OCI-LY7 (cell line): ENCODE measurements at places on chromosomes 5 and 9.

GRCh38 chr9:120935383-120935857 is 8.8 kb upstream of the TRAF1 start:
- peak; percentile 44 for DNase-seq

DNA sequence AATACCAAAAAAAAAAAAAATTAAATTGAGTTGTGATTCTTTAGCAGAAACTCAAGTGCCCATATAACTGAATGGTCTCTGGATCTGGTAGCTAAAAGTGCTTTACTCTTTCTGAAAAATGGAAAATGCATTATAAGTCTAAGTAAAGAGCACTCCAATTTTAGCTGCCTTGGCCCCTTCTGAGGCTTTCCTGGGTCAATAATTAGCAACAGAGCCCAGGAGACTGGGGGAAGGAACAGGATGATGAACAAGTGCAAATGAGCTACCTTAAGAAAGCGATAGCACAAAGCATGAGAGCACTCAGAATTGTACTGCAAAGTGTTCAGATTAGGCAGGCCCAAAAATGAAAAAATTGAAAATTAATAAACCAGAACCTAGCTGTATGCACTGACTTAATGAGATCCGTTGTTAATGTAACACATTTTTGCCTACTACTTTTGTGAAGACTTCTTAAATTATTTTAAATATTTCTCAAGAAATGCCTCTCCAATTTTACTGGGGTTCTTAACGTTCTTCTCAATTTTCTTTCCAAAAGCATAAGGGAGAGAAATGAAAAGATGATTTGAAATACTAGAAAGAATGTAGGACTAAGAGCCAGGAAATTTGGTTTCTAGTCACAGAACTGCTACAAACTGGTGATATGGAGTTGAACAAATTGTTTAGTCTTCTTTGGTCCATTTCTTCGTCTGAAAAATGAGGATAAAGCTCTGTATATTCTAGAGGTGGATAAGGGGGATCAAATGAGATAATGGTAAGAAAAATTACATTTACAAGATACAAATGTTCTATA is 566.1 kb downstream of the PDE4D start:
- no peak for DNase-seq

GRCh38 chr9:95857896-95858295 is 17.6 kb upstream of the ERCC6L2 start:
- peak; percentile 30 for DNase-seq

DNA sequence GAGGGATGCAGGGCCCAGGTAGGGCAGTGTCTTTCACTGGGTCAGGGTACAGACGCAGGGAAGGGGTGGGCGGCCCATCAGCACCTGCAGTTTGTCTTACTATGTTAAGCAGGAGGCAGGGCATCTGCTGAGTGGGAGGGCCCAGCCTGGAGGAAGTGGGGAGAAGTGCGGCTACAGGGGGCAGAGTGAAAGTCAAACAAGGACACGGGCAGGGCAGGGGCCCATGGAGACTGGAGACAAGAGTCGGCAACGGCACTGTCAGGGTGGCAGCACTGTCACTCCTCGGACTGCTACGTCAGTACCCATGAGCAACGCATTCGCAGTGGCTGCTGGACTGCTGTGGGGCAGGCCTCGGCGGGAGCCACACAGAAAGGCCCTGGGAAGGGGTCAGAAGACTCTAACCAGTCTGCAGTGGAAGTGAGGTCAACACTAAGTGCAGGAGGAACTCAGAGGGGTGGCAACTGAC is 19.7 kb downstream of the CAMSAP1 start:
- peak; percentile 67 for DNase-seq

GRCh38 chr5:11642438-11642837 is 261.8 kb downstream of the CTNND2 start:
- no peak for DNase-seq

DNA sequence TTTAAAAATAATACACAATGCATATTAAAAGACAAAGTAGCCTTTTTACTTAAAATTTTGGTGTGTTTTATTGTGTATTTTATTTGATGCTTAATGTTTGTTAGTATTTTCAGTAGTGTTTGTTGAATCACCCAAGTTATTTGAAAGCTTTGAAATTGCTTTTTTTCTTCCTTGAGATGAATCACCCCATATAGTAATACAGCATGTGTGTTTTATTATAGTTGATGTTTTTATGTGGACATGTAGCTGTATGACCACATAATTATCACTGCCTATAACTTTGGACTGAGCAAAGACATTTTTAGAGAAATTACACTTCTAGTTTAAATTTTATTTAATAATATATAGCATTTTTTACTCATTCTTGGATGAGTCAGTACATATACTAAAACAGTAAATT is 18.0 kb downstream of the FAM174A start:
- DNase-seq: no peak

GRCh38 chr5:42950456-42951292 is 89.4 kb downstream of the ANXA2R start:
- peak; percentile 36 for DNase-seq

DNA sequence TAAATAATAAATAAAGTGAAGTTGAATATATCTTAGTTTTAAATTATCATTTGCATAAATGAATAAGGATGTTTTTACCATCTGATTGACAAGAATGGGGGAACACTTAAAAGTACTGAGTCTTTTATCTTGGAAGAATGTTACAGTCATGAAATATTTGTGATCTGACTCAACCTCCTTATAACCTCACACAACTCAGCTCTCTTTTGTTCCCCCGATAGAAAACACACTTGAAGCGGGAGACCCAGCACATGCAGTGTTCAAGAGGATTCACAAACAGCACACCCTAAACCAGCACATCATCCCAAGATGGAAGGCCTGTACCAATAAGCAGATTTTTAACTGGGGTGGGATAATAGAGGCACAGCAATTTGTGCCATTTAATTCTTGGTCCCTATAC is 15.5 kb downstream of the BAAT start:
- no peak for DNase-seq

DNA sequence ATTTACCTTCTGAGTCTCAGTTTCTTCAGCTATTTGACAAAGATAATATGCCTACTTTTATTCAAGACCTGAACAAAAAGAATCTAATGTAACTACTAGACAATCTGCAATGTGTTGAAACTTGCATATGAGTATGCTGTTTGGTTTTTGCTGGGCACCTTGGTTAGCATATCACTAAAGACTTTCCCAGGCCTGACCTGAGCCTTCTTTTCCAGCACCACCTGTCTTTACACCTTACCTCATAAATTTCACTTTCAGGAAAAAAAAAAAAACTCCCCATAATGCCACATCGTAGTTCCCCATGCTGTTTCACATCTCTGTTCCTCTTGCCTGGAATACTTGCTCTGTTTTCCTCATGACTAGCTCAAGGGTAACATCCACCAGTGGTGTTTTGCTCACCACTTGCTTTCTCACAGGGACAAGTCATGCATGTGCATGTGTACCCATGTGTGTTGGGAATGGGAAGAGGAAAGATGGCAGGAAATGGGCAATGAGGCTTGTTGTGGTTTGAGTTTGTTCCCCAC is 45.6 kb upstream of the TLE4 start:
- no peak for DNase-seq

DNA sequence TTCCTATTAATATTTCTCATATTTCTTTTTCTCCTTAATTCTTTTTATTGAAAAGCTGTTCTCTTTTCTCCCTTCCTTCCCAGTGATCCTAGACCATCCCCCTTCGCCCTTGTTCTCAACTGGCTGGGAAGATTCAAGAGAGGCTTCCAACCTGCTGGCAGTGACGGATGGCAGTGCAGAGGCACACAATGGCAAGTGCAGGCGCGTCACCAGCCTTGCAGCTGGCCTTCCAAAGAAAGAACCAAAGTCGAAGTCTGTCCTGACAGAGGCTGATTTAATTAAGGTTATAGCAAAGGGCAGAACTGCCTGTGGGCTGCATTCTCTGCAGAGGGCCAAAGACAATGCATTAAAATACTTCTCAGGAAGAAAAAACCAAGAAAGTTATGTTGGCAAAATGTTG is 7.4 kb downstream of the CEMIP2 start:
- no peak for DNase-seq

DNA sequence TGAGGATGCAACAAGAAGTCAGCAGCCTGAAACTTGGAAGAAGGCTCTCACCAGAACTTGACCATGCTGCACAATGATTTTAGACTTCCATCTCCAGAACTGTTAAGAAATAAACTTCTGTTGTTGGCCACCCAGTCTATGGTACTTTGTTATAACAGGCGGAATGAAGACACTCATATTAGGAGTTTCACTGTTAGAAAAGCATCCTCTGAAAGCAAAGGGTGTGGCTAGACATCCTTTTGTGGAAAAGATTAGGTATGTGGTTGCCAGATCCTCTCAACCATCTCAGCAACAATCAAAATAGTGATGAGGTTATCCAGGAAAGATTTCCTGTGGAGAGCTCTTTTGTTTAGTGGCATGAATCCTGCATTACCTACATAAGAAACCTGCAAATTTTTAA is 20.7 kb downstream of the ITGA2 start:
- no peak for DNase-seq

DNA sequence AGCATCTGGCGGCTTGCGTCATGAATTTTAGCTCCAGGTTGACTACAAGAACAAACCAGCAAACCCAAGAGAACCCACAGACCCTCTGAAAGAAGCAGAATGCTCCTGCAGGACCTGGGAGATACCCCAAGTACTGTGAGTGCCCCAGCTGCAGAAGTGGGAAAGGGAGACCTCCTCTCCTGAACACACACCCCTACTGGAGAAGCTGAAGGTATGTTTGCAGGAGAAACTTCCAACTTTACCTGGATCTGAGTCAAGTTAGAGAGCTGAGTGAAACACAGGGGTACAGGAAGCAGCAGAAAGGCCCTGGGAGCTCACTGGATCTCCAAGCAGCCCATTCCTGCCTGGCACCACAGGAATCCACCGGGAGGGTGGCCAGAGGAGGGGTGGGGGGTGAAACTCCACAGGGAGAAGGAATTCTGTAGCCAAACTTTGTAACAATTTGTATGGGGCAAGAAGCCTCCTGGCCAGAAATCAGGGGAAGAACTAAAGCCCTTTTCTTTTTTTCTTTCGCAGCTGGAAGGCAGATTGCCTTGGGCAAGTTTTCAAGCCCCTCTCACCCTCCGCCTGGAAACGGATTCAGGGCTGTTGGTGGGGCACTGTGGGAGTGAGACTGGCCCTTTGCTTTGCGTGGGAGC is 576.2 kb downstream of the BNC2 start:
- DNase-seq: no peak

GRCh38 chr5:172874647-172875504 is 40.8 kb downstream of the ERGIC1 start:
- no peak for DNase-seq

GRCh38 chr5:17860660-17861315 is 226.5 kb downstream of the TAF11L14 start:
- DNase-seq: no peak

DNA sequence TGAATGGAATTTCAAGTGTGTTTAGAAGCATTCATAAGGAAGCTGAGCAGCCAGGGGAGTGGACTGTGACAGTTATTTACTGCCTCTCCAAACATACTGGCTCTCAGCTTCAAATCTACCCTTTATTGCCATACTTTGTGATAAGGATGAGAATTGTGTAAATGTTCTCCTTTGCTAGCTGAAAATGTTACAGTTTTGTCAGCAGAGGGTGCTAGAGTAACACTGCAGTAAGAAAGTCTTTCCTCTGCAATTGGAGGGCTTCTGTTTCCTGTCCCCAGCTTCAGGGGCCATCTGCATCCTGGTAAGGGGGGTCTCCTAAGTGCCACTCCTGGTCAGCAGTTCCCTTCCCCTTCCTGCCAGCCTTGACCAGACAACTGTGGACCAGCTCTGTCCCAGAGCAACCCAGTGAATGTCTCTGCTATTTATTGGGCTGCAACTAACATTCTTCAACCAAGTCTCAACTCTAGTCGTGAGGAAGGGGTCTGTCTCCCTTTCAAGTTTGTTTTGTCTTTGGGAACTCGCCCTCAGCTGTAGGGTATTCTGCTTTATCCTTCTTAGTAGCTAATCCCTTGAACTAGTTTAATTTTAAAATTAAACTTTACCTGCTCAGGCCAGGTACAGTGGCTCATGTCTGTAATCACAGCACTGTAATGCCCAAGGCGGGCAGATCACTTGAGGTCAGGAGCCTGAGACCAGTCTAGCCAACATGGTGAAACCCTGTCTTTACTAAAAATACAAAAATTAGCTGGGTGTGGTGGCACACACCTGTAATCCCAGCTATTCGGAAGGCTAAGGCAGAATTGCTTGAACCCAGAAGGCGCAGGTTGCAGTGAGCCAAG is 45.3 kb downstream of the RAPGEF6 start:
- DNase-seq: peak; percentile 71

DNA sequence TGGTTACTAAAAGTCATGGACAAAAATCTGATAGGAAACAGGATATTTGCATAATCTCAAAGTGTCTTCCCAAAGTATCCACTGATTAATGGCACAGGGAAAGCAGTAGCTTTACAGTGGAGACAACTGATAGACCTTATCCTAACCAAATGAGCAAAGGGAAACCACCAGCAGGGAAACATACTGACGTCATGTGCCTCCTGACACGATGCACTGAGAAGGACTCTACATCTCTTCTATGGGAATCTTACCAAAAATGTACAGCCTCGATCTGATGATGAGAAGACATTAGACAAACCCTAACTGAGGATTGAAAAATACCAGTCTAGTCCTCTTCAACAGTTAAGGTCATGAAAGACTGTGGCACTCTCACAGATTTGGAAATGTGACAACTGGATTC is 166.2 kb downstream of the INSYN2B start:
- no peak for DNase-seq

DNA sequence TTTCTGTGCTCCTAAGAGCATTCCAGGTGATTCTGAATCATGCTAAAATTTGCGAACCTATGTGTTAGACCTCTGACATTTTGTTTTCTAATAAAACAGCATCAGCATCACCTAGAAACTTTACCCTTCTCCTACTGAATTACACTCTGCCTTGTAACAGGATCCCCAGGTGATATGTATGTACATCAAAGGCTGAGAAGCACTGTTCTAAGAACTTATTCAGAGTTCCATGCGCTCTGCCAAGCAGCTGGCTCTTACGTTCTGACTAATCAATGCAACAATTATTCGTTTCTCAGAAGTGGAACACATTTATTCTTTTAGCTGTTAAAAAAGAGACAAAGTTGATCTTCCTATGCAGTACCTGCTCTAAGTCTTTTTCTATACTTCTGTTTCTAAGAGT is 228.6 kb downstream of the SLF1 start:
- peak; percentile 19 for DNase-seq

DNA sequence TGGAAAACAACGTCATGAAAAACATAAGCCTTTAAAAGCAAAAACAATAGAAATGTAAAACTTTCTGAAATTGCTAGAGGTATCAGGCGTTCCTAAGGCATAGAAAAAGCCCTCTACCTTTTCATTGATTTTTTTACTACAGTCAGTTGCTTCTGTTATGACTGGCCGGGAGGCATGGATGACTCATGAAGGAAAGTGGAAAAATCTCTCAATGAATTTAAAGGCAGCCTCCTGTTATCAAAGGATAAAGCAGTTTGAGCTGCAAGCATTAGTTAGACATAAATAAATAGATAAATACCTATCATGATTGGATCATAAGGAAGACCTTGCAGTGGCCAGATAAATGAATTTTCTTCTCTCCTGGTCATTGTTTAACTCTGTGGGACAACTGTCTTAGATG is 281.6 kb downstream of the MAST4 start:
- DNase-seq: no peak

DNA sequence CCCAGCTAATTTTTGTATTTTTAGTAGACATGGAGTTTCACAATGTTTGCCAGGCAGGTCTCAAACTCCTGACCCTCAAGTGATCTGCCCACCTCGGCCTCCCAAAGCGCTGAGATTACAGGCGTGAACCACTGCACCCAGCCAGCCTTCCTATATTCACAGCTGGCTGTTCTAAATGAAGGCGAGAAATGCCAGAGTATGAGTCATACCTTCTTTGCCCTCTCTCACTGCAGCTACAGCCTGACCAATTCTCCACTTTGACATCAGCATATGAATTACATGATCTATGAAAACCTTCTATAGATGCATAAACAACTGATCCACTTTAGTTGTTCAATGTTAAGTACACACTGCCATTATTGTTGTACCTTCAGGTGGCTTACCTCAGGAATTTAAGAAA is 14.5 kb downstream of the APTX start:
- no peak for DNase-seq
